Stimulated activated CD4-positive, alpha-beta T cell treated with anti-CD3 and anti-CD28 coated beads, TNF-alpha, amount 100 ng/mL, for 24 hours (primary cell): ENCODE measurements at places on chromosomes 2 and 18.

DNA sequence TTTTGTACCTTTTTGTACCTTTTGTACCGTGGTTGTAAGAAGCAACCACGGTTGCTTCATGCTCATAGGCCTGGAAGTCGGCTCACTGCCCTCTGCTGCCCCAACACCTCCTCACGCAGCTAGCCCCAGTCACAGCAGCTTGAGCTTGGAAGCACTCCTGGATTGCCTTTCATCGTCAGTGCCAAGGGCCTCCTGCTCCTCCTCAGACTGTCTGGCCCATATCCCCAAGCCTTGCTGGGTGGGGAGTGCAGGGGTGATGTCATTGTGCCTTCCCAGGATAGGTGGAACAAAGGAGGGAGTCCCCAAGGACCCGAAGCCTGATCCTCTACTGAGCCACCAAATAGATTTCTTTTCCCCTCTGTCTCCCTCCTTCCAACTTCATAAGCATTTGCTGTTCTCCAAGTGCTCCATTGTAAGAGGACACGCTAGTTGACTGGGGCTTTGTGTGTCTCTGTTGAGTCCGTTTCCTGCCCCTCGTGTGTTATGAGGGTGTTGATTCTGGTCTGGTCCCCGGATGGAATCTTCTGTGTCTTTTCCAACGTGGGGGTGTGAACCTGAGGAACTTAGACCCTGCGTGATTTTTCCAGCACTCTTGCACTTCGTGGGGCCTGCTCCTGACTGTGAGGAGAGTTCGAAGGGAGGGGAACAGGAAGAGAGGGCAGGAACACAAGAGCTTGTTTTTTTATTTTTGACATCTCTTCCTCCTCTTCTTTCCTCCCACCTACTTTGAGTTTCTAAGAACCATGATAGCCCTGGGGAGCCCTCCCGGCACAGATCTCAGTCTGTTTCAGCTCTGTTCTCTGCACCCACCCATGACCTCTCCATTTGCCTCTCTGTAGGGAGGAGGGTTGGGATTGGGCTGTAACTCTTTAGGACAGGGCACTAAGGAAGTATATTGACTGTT, 127.2 kb upstream of the EML6 start:
- no peak for DNase-seq

GRCh38 chr2:172749388-172749787, 13.7 kb downstream of the RAPGEF4 start:
- no peak for DNase-seq

- no peak for DNase-seq
These were observed 32.9 kb downstream of the CFAP210 start for GRCh38 chr2:169661265-169661664.

DNA sequence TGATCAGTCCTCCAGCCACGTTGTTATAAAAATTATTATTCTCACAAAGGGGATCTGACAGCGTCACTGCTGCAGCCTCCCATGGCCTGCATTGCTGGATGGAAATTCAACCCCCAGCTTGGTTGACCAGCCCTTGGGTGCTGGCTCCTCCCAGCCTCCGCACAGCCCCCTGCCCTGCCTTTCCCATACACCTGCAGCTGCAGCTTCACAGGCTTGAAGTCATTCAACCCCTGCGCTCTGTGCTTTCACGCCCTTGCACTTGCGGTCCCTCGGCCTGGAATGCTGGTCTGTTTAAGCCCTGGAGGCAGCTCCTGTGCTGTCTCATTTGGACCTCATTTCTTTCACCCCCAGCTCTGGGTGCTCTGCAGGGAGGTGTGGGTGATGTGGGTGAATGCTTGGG, 860 bp upstream of the CD8A start:
- DNase-seq: no peak

DNA sequence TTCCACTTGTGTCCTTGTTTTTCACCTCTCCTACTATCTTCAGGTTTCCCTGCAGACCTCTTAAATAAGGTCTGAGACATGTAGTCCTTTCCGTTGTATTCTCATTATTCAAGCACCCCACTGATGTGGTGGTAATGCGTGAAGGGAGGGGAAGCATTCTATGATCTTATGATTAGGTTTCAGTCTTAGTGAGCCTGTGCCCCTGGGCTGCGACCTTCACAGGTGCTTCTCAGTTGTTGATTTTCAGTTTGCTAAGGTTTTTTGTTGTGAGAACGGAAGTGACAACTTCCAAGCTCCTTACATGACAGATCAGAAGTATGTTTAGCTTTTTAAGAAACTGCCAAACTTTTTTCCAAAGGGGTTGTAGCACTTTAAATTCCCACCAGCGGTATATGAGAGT, 41.3 kb downstream of the VPS54 start:
- DNase-seq: no peak

GRCh38 chr2:223042284-223042683, 9.7 kb upstream of the KCNE4 start:
- no peak for DNase-seq

- no peak for DNase-seq
These were observed 33.7 kb upstream of the GPR17 start for GRCh38 chr2:127612111-127612822.

GRCh38 chr2:201038855-201039254, 32.6 kb downstream of the HYCC2 start:
- no peak for DNase-seq

- no peak for DNase-seq
These were observed 61.0 kb downstream of the GLS start for GRCh38 chr2:190941571-190941970.

GRCh38 chr2:241701149-241701398, 765 bp upstream of the ING5 start:
- DNase-seq: no peak

- no peak for DNase-seq
These were observed 10.0 kb downstream of the RAPGEF4 start for GRCh38 chr2:172745636-172746035.

GRCh38 chr2:191664823-191665677, 12.9 kb upstream of the NABP1 start:
- no peak for DNase-seq

- DNase-seq: no peak
These were observed 48.3 kb downstream of the GLI2 start for GRCh38 chr2:120783969-120784372.

- no peak for DNase-seq
These were observed 79.0 kb downstream of the SP100 start for GRCh38 chr2:230494980-230495379.

DNA sequence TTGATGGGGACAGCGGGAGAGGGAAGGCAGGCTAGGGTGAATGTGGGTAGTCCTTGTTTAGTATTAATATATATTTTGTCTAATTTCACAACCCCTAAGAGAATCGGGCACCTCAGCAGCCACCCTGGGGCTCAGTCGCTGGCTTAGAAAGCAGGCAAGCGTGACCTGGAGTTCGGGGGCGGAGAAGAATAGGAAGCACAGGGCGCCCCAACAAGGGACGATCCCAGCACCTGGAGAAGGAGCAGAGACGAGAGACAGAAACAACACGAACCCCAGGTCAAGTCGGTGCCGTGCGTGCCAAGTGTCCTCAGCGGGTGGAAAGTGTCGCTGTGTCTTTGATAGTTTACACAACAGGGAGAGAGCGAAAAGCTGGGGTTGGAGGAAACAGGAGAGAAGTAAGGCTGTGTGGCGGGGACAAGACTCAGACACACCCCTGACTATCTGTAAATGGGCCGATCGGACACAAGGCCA, 95.4 kb downstream of the NFATC1 start:
- no peak for DNase-seq

- no peak for DNase-seq
These were observed 113.3 kb downstream of the KIAA1328 start for GRCh38 chr18:36942264-36942663.

DNA sequence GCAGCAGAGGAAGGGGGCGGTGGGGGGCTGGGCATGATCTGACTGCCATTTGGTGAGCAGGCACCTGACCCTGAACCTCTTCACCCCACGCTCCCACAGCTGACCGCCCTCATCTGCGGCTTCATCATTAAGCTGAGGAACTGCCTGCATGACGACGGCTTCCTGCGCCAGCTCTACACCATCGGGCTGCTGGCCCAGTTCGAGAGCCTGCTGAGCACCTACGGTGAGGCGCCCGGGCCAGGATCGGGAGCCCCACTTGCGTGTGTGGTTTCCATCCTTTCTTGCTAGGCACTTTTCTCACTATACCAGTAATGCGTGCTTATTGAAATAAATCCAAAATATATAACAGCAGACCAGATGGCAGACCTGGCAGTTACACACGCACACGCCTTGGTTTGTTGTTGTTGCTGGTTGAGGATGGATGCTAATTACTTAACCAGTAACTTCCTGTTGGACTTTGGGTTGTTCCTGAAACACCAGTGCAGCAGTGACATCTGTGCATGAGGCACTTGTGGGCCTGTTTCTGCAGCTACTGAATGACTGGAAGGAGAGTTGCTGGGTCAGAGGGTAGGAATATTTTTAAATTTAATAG, 43.7 kb downstream of the COA5 start:
- no peak for DNase-seq

DNA sequence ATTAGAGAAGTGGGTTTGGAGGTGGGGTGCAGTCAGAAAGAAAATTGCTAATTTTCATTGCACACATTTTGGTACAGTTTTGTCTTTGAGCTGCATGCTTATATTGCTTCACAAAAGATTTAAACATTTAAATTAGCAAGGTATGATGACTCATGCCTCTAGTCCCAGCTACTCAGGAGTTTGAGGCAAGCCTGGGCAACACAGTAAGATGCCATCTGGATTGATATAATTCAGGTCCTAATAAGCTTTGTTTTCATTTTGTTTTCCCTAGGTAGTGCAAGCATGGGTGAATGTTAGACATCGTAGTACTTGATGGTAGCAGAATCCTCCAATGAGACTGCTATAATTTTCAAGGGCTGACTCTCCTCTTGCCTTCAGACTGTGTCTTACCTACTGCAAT, 396.7 kb upstream of the RGPD4 start:
- no peak for DNase-seq

- no peak for DNase-seq
These were observed 77.1 kb downstream of the SMAD4 start for GRCh38 chr18:51107082-51107481.

GRCh38 chr18:10727477-10727876, 201.7 kb downstream of the NAPG start:
- DNase-seq: no peak

GRCh38 chr2:207015901-207016300, 76.6 kb downstream of the CPO start:
- DNase-seq: no peak

GRCh38 chr2:240410808-240411207, 24.7 kb upstream of the GPC1 start:
- DNase-seq: no peak

DNA sequence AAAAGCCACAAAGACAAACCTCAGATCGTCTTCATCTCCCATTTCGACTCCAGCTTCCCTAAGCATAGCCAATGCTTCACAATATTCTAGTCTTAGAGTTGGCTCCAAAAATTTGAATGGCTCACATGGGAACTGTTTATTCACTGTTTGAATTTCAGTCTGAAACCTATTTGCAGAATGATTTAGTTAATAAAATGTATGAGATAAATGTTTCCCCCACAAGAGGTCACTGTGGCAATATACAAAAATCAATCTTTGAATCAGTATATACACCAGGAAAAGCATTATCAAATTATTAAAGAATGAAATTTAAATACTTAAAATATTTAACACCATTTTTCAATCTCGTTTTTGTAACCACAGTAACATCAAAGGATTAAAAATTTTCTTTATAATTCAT, 40.0 kb upstream of the MCM6 start:
- no peak for DNase-seq

DNA sequence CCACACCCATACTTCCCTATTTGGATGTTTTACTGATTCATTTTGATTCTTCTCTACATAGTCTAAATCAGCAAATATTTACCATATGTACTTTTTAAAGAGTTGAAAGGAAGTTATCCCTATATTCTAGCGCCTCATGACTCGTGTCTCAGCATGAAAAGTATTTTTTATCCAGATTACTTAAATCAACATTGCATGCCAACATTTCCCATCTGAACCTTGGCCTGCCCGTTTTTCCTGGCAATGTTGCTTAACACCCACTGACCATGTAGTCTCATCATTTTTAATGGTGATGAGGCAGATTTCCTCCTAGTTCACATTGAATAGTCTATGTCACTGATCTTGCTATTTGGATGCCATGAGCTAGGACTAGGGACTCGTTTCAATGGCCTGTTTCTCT, 13.2 kb upstream of the SCYGR5 start:
- DNase-seq: no peak

- no peak for DNase-seq
These were observed 225.5 kb downstream of the DYSF start for GRCh38 chr2:71678874-71679273.

DNA sequence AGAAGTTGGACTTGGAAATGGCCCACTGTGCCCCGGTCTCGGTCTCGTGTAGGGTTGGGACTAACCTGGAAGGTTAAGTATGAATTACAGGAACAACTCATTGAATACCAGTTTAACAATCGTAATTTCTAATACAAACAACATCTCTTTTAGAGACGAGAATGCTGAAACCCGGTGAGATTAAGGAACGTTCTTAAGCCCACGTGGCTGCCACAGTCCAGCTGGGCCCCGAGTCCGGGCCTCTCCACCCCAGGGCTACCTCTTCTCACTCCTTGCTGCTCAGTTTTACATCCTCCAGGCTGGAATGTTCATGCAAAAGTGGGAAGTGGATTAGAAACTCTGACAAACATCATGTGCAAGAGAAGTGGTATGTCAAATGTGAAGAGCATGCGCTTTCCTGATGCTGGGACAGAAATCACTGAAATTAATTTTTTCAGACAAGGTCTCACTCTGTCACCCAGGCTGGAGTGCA, 29.4 kb downstream of the NGEF start:
- DNase-seq: no peak

- no peak for DNase-seq
These were observed 266.2 kb downstream of the PHLPP1 start for GRCh38 chr18:62981566-62981965.

DNA sequence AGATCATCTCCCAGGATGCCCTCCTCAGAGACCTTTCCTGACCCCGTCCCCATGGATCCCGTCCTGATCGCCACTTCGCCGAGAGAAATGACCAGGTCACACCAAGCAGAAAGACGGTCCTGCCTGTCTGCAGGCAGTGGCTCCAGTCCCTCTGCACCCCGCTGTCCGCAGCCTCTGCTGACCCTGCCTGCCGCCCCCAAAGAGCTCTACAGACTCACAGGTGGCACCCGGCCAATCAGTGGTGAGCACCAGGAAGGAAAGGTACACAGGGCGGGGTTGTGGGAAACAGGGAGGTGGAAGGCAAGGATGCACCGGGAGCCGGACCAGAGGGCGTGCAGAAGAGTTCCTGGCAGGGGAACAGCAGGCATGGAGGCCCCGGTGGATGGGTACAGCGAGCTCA, 94.8 kb downstream of the NDUFA10 start:
- DNase-seq: no peak

- no peak for DNase-seq
These were observed 78.9 kb downstream of the MEMO1 start for GRCh38 chr2:31931916-31932315.

- DNase-seq: no peak
These were observed 83.9 kb downstream of the SH3YL1 start for GRCh38 chr2:179886-180285.
